ENCODE measurements at places on chromosomes 5 and 9. TPM values are rescaled to one million over a fixed set of nuclear protein-coding genes. Genes with fewer than 3 reads are reported as not detected.

GRCh38 chr9:78397454-78397853 is 100.5 kb downstream of the PSAT1 start:
- no peak for DNase-seq
- peaks cover 7% of the 10 kb centered on the region for H3K27me3 ChIP-seq
- no peak overlapping the region for H3K27ac ChIP-seq
- H3K4me3 ChIP-seq, result no peak overlapping the region

DNA sequence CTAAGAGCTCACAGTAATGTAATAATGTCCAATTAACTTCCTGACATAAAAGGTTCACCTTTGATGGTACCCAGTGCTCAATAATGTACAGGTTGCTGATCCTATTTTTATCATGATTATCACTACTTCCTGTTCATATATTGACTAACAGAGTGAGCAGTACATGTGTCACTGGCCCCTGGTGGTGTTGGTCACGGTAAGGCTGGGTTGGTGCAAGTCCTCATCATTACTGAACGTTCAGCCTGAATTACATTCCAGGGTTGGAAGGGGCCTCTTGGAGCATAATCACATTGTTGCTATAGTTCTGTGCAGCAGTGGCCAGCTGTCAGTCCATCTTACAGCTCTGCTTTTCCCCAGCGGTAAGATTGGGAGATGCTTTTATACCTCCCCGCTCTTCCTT is 24.2 kb upstream of the CKMT2 start:
- no peak overlapping the region for H3K4me3 ChIP-seq
- H3K4me1 ChIP-seq, result no peaks in the 10 kb centered on the region
- H3K27ac ChIP-seq, result no peak overlapping the region
- DNase-seq, result no peak
- no peaks in the 10 kb centered on the region for H3K27me3 ChIP-seq

DNA sequence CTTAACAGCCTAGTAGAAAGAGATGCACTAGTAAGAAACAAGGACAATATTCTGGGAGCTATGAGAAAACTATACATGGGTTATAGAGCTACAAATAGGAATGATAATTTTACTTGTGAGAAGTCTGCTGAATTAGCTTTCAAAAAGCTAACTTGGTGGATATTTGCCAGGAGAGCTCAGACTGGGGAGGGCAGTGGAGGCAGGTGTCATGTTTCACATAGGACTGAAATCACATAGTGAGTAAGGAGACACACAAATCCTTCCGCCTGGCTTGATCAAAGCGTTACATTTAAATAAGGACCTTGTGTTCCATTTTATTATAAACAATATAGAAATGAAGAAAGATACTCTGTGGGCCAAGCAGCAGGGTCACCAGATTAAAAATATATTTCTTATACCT is 235.0 kb downstream of the ISL1 start:
- H3K36me3 ChIP-seq, result no peaks in the 10 kb centered on the region
- H3K4me1 ChIP-seq, result no peaks in the 10 kb centered on the region
- no peak overlapping the region for H3K27ac ChIP-seq
- H3K4me3 ChIP-seq, result no peak overlapping the region
- H3K27me3 ChIP-seq, result no peaks in the 10 kb centered on the region

GRCh38 chr5:14608169-14608568 is 26.6 kb downstream of the OTULINL start:
- H3K27me3 ChIP-seq, result no peaks in the 10 kb centered on the region
- no peak for DNase-seq
- no peak overlapping the region for H3K27ac ChIP-seq
- H3K4me3 ChIP-seq, result no peak overlapping the region
- H3K36me3 ChIP-seq, result no peaks in the 10 kb centered on the region

GRCh38 chr9:84970432-84970831 is 300.9 kb downstream of the NTRK2 start:
- no peaks in the 10 kb centered on the region for H3K36me3 ChIP-seq
- H3K27ac ChIP-seq, result peak overlapping the region; percentile 60
- no peaks in the 10 kb centered on the region for H3K27me3 ChIP-seq
- no peaks in the 10 kb centered on the region for H3K4me1 ChIP-seq

DNA sequence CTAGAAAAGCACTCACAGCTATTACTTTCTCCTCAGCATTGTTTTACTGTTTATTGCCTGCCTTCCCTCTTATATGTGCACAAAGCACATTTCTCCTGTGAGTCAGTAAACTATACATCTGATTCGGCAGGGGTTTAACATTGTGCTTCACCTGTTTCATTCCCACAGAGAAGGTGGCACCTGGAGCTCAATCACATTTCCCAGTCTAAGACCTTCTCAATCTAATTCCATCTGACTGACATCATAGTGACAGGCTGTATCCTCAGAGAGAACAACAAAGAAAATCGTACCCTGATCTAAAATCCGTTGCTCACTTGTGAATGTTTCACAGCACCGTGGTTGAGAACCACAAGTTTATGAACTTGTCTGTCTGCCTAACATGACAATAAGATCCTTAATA is 92.4 kb upstream of the CAST start:
- H3K4me3 ChIP-seq, result no peak overlapping the region
- no peaks in the 10 kb centered on the region for H3K36me3 ChIP-seq
- peaks cover 7% of the 10 kb centered on the region for H3K4me1 ChIP-seq
- no peak for DNase-seq
- H3K27ac ChIP-seq, result no peak overlapping the region

DNA sequence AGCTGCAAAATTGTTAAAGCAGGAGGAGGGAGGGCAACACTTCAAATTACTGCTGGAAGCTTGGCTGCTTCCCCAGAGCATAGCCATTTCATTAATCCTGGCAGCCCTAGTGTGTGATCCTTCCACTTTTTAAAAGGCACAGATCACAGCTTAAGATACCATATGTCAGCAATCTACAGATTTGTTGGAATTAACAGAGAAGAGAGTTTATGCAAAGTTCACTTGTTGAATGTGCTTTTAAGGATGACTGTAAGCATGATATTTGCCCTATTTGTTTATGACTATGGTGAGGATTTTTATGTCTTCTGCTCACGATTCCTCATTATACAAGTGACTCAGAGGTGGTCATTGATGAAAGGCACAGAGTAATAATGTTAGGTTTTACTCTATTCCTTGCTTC is 156.0 kb upstream of the CDKN2B start:
- H3K27me3 ChIP-seq, result no peaks in the 10 kb centered on the region
- H3K4me3 ChIP-seq, result no peak overlapping the region
- H3K4me1 ChIP-seq, result peaks cover 3% of the 10 kb centered on the region
- H3K36me3 ChIP-seq, result no peaks in the 10 kb centered on the region
- DNase-seq, result no peak

GRCh38 chr5:141392429-141393198 is at the start of gene PCDHGA8:
Gene PCDHGA8, plus strand, starts transcription at chr5:141392633. Its CDS starts 181 bp downstream, at chr5:141392814.
- H3K4me3 ChIP-seq, result no peak within 1 kb of the TSS
- H3K4me1 ChIP-seq, result no peaks in the 10 kb centered on the region
- H3K36me3 ChIP-seq, result no peaks in the 10 kb centered on the region

DNA sequence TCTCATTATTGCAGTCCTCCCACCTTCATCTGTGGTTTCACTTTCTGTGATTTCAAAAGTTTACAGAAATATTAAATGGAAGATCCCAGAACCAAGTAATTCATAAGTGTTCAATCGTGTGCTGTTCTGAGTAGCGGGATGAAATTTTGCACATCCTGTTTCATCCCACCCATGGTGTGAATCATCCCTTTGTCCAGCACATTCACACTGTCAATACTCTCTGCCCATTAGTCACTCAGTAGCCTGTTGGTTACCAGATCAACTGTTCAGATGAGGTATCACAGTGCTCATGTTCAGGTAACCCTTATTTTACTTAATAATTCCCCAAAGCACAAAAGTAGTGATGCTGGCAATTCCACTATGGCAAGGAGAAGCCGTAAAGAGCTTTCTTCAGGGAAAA is 26.8 kb downstream of the FAM81B start:
- no peaks in the 10 kb centered on the region for H3K4me1 ChIP-seq
- H3K27ac ChIP-seq, result no peak overlapping the region
- H3K27me3 ChIP-seq, result no peaks in the 10 kb centered on the region

DNA sequence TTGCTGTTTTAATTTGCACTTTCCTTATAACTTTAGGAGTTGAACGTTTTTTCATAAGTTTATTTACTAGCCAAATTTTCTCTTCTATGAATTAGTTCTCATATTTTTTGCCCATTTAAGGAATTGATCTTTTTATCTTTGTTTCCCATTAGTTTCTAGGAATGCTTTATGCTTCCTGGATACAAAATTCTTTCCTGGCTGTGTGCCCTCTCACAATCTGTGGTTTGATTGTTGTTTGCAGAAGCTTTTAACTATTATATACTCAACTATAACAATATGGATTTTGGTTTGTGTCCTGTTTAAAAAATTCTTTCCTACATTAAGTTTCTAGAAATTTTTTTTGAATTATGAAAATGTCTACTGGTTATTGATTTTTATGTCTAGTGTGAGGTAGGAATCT is 206.3 kb downstream of the CSNK1G3 start:
- no peaks in the 10 kb centered on the region for H3K36me3 ChIP-seq
- H3K4me1 ChIP-seq, result peaks cover 3% of the 10 kb centered on the region
- H3K27ac ChIP-seq, result no peak overlapping the region
- no peak for DNase-seq
- H3K4me3 ChIP-seq, result no peak overlapping the region

- peaks cover 43% of the 10 kb centered on the region for H3K4me1 ChIP-seq
- no peak overlapping the region for H3K4me3 ChIP-seq
- no peaks in the 10 kb centered on the region for H3K36me3 ChIP-seq
These were observed 8.6 kb downstream of the BRD3 start for GRCh38 chr9:134059188-134059641.

DNA sequence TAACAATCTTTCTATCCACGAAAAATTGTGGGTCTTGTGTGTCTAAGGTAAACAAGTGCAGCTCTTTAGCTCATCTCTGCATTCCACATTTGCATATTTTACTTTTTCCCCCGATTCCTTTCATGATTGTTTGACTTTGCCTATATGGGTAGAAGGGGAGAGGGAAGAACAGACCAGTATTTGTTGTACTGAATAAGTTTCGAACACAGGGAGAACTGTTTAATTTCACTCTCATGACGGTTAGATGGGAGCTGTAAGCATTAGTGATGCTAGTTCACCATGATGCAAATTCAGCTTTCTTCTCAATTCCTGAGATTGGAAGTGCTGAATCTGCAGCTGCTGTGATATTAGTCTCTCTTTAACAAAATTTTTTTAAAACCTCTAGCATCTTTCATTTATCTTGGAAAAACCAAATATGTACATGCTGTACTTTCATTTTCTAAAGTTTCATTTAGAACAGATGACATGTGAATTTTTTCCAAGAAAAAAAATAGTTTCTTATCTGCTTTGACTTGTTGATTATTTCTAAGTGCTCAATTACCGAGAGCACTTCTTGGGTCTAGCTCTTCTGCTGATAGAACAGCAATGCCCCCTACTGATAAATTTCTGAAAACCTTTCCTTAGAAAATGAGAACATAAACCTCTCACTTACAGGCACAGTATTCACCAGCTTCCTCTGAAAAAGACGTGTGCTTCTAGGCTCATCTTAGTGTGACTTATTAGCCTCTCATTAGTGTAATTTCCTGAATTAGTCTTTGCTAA is 149.5 kb downstream of the BAAT start:
- no peaks in the 10 kb centered on the region for H3K4me1 ChIP-seq
- DNase-seq, result no peak
- H3K36me3 ChIP-seq, result no peaks in the 10 kb centered on the region
- no peak overlapping the region for H3K27ac ChIP-seq

DNA sequence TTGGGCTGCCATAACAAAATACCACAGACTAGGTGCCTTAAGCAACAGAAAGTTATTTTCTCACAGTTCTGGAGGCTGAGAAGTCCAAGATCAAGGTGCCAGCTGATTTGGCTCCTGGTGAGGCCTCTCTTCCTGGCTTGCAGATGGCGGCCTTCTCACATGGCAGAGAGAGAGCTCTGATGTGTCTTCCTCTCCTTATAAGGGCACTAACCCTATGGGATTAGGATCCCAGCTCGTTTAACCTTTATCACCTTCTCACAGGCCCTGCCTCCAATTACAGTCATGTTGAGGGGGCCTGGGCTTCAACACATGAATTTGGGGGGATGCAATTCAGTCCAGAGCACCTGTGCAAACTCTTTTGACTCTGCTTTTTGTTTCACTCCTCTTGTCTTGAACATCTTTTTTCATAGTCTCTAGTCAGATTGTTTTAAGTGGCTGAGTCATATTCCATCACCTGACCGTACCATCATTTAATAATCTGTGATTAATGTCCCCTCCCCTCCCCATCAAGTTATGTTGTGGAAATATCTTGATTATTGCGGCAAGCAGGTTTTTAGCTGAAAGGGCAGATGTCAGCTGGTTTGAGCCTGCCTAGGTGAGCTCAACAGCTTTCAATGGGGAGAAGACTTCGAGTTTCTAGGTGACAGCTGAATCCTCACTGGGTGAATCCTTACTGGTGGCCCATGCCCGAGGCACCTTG is 61.8 kb downstream of the NDFIP1 start:
- H3K4me1 ChIP-seq, result no peaks in the 10 kb centered on the region
- no peaks in the 10 kb centered on the region for H3K27me3 ChIP-seq
- H3K27ac ChIP-seq, result no peak overlapping the region

- peak; percentile 58 for DNase-seq
- peaks cover 16% of the 10 kb centered on the region for H3K36me3 ChIP-seq
- H3K27ac ChIP-seq, result peak overlapping the region; percentile 63
- H3K27me3 ChIP-seq, result no peaks in the 10 kb centered on the region
- peaks cover 16% of the 10 kb centered on the region for H3K4me1 ChIP-seq
- no peak overlapping the region for H3K4me3 ChIP-seq
These were observed 118.0 kb upstream of the OTULINL start for GRCh38 chr5:14463629-14464028.

The ATOX1 gene
- total RNA-seq, result 5.0 TPM

The IL33 gene
- 25.1 TPM for total RNA-seq

The ARID3C gene
- total RNA-seq, result not detected

The NAIP gene
- 22.1 TPM for total RNA-seq

The GRIA1 gene
- total RNA-seq, result 0.48 TPM

The FOXI1 gene
- total RNA-seq, result not detected

The TAF1L gene
- total RNA-seq, result not detected

Measured in transverse colon (tissue), 4 donors.